GM12878 (cell line): ENCODE measurements at places on chromosomes 13 and 19.

DNA sequence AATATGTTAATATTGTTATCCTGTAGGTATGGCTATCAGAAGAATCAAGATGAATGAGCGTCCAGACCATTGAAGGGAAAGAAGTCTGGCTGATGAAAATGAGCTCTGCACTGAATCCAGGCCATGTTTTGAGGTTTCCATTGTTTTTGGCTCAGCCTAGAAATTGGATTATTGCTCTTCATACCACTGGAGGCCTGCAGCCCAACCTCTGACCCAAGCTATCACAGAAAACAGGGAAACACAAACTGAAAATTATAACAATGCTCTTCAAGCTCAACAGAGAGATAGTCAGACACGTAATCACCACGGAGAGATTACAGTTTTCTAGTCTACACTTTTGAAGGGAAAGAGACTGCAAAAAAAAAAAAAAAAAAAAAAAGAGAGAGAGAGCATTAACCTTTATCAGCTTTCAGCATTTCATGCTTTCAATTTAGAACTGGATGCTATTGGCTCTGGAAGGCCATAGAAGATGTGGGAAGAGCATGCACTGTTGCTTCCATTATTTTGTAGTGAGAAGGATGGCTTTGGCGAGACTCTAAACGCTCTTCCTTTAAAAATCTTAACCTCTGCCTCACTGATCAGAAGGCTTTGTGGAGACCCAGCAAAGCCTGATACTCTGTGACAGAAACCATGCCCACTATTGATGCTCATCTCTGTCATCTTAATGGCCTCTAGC is 10.8 kb downstream of the EDNRB start:
- DNase-seq, result no peak

GRCh38 chr13:92575777-92576176 is 650.8 kb upstream of the GPC6 start:
- DNase-seq, result no peak

DNA sequence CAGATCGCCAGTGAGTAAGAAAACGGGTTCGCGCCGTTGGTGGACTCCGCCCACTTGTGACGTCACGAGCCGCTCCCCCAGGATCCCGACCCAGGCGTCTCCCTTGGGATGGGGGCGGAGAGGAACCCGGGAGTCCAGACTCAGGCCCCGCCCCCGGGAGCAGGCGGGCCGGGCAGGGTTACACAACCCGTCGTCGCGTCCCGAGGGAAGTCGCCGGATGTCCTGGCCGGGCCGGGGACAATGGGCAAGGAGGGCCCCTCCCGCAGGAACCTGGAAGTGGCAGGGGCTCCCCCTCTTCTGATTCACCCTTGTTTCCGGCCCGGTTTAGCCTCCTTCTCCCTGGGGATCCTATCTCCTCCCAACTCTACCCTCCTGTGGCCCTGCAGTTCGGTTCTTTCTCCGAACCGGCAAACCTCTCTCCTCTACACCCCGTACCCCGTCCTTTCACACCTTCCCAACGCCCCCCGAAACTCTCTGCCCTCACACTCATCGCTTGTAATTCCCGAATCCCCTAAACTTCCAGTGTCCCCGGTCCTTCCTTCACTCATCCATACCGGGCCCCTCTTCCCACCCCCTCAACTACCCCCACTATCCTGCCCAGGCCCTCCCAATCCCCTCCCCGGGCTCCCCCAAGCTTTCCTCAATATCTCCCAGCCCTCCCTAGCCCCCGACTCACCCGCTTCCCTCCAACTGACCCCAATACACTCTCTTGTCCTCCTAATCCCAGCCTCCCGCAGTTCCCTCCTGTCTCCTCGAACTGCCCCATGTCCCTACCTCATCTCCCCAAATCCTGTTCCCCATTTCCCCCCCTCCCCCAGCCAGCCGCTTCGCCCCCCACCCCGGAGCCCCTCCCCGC is 20.0 kb upstream of the ERCC1 start:
- DNase-seq, result no peak

GRCh38 chr13:49669735-49670309 is 21.5 kb downstream of the EBPL start:
- DNase-seq, result no peak

DNA sequence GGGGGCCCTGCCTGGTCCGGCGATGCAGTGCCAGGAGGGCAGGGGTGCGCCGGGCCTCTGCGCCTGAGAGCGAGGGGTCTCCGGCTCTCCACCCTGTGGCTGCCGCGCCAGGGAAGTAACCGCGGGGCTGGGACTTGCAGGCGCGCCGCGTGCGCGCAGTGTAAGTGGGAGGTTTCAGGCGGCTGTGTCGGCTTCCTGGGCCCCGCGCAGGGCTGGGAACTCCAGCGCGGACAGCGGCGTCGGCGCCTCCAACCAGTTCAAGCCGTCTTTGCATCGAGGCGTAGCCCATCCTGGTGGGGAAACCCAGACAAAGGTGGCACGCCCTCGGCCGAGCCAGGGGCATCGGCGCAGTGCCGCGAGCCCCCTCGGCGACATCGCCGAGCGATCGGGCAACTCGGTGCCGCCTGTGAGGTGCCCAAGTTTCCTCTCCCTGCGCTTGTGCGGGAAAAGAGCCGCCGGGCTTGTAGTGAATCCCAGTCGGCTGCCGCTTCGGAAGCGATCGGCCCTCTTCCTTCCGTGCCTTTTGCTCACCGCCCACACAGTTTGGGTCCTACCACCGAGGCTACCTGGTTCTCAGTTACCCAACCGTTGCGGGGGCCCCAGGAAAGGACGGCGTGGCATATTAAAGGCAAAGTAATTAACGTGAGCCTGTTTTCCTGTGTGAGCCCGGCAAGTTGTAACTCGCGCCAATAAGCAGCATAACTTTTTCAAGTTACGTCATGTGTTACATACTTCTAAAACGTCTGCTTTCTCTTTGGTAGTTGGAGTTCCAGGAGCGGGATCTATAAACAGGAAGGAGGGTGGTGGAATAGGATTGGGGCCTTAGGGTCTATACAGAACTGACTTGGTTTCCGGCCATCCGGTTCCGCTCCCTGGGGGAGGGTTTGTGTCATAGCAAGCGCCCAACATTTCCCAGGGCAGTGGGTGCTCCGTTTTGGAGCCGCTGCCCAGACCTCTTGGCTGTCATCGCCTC is 1.2 kb downstream of the LRCH1 start:
- no peak for DNase-seq

GRCh38 chr19:46035986-46036743 is 4.6 kb downstream of the IGFL4 start:
- no peak for DNase-seq

- DNase-seq, result no peak
These were observed 4.2 kb downstream of the LYL1 start for GRCh38 chr19:13098277-13099072.

DNA sequence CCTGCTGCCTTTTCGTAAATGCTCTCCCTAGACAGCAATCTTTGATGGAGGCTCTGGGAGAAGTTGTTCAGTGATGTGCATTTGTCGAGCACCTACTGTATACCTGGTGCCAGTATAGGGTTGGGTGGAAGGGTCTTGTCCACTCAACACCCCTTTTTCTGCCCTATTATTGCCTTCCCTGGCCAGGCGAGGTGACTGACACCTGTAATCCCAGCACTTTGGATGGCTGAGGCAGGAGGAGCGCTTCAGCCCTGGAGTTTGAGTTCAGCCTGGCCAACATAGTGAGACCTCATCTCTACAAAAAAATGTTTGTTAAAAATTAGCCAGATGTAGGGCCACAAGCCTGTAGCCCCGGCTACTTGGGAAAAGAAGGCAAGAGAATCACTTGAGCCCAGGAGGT is 49.3 kb downstream of the NFIC start:
- DNase-seq, result no peak

DNA sequence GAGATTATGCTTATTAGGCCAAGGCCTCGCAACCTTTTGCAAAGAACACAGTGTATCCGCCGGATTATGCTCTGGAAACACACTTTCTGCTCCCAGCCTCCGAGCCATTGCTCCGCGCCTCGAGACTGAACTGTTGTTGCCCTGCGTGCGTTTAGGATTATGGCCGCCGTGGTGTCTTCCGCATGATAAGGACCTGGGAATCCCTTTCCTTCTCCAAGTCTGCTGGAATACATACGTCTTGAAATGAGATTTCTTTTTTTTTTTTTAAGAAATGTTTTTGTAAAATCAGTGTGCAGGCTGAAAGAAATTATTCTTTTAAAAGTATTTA is 89.8 kb upstream of the SOX1 start:
- DNase-seq, result no peak

DNA sequence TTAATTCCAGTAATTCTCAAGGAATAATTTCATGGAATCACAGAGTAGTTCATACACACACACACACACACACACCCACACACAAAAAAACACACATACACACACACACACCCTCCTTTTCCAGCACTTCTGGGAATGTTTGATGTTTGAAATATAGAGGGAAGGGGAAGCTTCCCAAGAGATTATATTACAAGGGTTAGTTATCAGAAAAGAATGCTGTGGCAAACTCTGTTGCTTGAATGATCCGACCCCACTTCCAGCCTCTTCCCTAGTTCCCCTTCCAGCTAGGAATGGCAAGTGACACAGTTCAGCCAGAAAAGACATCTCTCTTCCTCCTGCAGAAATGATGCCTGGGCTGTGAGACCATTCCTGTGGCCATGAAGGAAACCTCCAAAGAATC is 49.9 kb downstream of the KCTD12 start:
- no peak for DNase-seq

GRCh38 chr13:46183018-46183946 is 1.3 kb upstream of the LCP1 start:
- DNase-seq, result no peak

DNA sequence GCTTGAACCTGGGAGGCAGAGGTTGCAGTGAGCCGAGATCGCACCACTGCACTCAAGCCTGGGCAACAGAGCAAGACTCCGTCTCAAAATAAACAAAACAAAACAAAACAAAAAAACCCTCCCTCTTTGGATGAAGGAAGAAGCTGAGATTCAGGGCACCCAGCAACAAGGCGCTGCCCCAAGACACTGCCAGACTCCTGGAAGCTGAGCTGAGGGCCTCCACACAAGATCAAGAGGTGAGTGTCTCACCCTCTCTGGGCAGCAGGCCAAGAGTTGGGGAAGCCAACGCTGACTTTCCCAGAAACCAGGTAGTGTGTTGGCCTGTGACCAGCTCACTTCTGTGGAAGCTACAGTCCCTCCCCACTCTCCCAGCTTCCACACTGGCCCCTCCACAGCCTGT is 3.7 kb upstream of the TYROBP start:
- DNase-seq, result no peak

- DNase-seq, result no peak
These were observed 10.2 kb downstream of the PLPPR3 start for GRCh38 chr19:811506-812048.

DNA sequence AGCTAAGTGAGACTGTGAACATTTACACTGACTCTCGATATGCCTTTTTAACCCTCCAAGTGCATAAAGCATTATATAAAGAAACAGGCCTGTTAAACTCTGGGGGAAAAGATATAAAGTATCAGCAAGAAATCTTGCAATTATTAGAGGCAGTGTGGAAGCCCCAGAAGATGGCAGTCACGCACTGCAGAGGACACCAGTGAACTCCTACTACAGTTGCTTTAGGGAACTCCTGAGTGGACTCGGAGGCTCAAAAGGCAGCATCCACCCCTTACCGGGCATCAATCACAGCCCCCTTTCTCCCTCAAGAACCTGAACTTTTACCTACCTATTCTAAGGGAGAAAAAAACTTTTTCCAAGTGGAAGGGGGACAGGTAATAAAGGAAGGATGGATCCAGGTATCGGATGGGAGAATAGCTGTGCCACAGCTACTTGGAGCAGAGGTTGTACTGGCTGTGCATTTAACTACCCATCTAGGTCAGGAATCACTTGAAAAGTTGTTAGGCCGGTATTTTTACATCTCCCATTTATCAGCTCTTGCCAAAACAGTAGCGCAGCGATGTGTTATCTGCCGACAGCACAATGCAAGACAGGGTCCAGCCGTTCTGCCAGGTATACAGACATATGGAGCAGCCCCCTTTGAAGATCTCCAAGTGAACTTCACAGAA is 80.1 kb downstream of the ZNF486 start:
- DNase-seq, result no peak

GRCh38 chr13:44906713-44907112 is 82.6 kb downstream of the NUFIP1 start:
- DNase-seq, result no peak

DNA sequence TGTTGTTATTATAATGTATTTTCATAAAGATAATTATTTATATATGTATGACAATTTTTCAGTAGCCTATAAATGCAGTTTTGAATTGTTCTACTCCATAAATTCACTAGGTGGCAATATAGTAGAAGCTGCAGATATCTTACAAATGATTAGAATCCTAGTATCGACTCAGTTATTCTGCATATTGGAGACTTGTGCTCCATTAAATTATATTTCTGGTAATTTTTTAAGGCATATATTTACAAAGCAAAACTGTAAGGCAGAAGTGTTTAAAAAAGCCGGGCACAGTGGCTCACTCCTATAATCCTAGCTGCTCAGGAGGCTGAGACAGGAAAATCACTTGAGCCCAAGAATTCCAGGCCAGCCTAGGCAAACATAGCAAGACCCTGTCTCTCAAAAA is 58.7 kb downstream of the DPY19L3 start:
- DNase-seq, result no peak

GRCh38 chr19:50498219-50499056 is 12.6 kb downstream of the JOSD2 start:
- DNase-seq, result no peak

DNA sequence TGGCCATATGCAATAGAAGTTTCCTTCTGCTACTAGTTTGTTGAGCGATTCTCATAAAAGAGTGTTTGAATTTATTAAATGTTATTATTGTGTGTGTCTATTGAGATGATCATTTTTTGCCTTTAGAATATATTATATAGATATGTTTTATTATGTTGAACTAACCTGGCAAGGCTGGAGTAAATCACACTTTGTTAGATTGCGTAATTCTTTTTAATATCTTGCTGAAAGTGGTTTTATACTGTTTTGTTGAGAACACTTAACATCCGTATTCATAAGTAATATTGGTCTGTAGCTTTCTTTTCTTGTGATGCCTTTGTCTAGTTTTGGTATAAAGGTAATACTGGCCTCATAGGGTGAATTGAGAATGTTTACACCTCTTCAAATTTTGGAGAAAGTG is 574.3 kb upstream of the PCDH20 start:
- DNase-seq, result no peak

DNA sequence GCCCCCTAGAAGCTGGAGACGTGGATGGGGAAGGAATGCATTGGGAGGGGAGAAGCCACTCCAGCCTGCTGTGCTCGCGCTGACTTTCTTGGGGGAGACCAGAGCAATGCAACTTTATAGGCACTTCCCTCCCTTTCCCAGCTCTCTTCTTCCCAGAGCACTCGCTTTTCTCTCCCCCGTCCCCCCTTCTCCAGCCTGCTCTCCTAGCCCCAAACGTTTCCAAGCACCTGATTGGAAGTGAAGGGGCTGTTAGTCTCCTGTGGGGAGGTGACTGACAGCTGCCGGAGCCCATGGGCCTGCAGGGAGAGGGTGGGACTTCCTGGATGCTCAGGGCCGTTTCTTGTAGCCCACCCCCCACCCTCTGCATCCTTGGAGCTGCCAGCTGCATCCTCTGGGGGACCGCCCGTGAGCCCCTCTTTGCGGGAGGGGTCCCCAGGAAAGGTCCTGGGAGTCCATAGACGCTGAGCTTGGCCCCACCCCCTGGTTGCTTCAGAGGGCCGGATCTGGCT is 2.5 kb downstream of the HDGFL2 start:
- DNase-seq, result no peak

GRCh38 chr13:103031332-103031873 is 34.8 kb downstream of the SLC10A2 start:
- peak; percentile 90 for DNase-seq

- no peak for DNase-seq
These were observed at the start of gene CNFN for GRCh38 chr19:42389899-42390298. TSS of gene CNFN (minus strand) at chr19:42390297. CDS start at chr19:42389037, 1,260 bp downstream.

- DNase-seq, result no peak
These were observed 20.4 kb upstream of the MAB21L1 start for GRCh38 chr13:35496761-35497386.

GRCh38 chr13:99958406-99959126 is 13.0 kb downstream of the ZIC5 start:
- DNase-seq, result no peak
